ENCODE measurements at places on chromosomes 6 and 20.

- DNase-seq, result peak; percentile 23
Measured at GRCh38 chr20:39048000-39048696, 86.0 kb downstream of the DHX35 start.

- DNase-seq, result no peak
Measured at GRCh38 chr20:48102931-48103660, 317.8 kb upstream of the SULF2 start.

- no peak for DNase-seq
Measured at GRCh38 chr20:1383623-1384404, 9.0 kb downstream of the FKBP1A start.

DNA sequence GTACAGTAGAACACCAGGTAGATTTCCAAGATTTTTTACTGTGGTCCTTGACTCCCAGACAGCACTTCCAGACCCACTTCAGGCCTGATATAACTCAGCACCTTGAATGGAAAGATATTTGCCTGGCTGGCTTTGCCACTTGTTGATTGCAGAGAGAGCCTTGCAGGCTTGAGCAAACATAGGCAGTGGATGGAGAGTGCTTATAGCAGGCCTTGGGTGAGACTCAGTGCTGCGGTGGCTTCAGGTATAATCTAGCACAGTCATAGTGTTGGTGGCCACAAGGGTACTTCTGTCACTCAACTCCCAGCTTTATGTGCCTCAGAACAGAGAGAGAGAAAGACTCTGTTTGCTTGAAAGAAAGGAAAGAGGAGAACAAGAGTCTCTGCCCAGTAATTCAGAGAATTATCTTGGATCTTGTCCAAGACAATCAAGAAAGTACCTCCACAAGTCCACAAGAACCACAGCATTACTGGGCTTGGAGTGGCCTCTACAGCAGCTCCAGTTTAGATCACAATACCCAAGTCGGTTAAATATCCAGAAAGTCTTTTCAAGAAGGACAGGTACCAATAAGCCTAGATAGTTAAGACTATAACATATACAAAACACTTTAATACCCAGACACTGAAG lies 70.5 kb upstream of the FKBP1C start:
- DNase-seq, result no peak

- no peak for DNase-seq
Measured at GRCh38 chr6:156982168-156982567, 205.0 kb downstream of the ARID1B start.

GRCh38 chr20:46852313-46852712 lies 42.3 kb upstream of the EYA2 start:
- no peak for DNase-seq

DNA sequence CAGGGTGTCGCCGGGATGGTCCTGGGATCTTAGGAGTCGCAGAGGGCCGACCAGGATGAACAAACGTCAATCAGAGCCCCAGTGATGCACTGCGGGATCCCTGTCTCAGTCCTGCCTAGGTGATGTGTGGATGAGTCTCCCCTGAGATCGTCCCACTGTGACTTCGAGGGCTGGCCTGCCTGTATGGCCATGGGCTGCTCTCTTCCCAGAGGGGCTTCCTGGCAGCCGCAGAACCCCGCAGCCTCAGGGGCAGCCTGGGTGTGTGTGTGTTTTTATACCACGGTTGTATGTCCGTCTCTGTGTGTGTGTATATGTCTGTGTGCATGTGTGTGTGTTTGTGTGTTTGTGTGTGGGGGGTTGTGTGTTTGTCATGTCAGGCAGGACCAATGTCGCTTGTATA lies 111.6 kb downstream of the MYLK4 start:
- DNase-seq, result no peak

GRCh38 chr20:11468880-11469279 lies 448.8 kb upstream of the BTBD3 start:
- DNase-seq, result no peak

GRCh38 chr6:170289180-170289931 lies 1.5 kb downstream of the DLL1 start:
- no peak for DNase-seq

DNA sequence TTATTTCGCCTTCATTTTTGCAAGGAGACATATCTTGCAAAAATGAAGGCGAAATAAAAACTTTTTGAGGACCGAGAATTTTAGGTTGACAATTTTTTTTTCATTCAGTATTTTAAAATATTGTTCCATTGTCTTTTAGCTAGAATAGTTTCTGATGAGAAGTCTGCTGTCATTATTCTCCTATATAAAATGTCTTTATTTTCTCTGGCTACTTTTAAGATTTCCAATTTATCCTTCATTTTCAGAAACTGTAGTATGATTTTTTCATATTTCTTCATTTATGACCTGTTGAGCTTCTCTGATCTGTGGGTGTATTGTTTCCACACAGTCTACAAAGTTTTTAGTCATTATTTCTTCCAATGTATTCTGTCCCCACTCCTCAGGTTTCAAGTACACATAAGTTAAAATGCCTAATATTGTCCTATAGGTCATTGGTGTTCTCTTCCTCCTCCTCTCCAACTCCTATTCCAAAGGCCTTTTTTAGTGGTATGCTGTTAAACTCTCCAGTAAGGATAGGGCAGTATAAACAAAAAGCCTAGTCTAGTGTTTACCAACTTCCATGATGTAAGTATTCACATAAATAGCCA lies 15.7 kb downstream of the AHI1 start:
- no peak for DNase-seq

GRCh38 chr6:119871520-119871919 lies 522.0 kb upstream of the MAN1A1 start:
- no peak for DNase-seq

- no peak for DNase-seq
Measured at GRCh38 chr20:58039274-58040092, 189.0 kb downstream of the ANKRD60 start.

DNA sequence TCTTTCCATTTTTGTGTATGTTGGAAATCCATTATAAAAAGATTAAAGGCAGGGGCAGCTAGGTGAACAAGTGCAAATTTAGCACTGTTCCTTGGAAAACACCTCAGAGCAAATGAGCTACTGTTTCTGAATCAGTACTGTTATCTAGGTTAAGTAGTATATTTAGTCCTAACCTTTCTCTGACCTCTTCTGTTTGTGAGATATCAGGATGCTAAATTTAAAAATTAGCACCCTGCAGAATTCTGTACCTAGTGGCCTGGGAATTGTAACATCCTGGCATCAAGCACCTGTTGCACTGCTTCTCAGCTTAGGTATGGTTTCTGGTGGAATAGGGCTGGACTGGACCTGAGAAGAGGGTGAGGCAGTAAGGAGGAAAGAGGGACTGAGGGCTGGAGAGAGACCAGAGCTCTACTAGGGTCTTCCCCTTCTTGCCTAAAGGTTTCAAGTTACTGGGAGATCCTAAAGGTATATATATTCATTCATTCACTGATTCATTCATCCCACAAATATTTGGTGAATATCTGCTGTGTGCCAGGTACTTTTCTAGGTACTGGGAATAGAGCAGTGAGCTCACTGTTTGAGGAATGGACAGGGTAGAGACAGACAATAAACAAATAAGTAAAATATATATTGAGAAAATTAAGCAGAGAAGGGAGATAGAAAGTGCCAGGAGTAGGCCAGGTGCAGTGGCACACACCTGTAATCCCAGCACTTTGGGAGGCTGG lies 5.2 kb downstream of the ZNF76 start:
- DNase-seq, result no peak

DNA sequence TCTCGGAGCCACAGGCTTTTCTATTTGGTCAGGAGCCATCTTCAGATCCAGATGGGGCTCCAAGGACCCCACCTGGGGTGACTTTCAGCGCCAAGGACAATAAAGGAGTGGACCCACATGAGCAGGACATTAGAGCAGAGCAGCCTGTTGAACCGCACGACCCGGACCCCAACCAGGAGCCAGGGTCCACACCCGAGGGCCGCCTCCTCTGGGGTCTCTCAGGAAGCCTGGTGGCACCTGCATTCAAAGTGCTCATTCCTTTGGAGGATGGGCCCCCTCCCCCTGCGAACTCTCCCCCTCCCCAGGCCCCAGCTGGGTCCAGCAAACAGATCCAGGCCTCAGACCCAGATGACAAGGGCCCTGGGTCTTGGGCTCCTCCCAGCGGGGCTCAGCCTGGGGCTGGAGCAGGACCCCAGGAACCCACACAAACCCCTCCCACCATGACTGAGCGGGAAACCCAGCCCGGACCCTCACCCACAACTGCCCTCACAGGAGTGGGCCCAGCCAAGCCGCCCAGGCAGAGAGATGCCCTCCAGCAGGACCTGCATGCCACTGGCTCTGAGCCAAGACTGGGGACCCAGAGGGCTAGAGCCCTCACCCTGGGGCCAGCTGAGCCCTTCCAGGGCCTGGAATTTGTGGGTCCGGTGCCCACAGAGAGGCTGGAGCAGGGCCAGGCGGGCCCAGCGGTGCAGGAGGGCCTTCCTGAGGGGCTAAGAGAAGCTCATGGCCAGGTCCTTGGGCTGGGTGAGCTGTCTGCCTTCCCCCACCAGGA lies 23.9 kb downstream of the RAB44 start:
- no peak for DNase-seq

DNA sequence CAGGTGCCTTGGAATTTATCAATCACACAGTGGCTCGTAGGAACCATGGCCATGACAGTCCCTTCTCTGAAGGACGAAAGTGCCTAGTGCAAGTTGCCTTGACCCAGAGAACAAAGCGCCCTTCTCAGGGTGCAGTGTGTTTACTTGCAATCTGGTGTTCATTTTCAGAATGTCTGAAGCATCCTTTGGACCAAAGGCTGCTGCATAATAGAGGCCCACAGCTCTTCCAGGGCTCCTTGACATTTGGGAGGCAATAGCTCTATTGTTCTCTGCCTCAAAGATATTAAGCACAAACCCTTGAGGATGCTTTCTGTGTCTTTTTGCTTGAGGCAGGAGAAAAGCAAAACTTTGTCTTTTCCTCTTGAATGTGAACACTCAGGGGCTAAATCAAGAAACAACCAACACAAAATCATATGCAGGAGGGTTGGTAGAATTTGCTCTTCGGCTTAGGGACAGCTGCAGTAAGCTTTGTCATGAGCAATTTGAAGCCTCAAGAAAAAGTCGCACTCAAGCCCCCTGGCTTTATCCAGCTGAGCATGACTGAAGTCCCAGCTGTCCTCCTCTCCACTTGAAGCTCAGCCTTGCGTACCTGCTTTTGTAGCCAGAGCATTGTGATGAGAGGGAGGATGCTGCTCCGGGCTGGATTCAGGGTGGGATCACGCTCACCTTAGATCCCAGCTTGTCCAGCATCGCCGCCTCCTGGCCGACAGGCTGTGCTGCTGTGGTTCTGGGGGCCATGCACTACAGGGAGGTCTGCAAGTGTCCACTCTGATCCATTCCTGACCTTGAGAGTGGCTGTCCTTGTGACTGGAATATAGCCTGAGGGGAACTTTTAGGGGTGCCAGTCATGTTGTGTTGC lies 495.4 kb downstream of the CDH26 start:
- DNase-seq, result no peak

GRCh38 chr6:13715444-13715883 lies 3.8 kb upstream of the RANBP9 start:
- DNase-seq, result no peak

DNA sequence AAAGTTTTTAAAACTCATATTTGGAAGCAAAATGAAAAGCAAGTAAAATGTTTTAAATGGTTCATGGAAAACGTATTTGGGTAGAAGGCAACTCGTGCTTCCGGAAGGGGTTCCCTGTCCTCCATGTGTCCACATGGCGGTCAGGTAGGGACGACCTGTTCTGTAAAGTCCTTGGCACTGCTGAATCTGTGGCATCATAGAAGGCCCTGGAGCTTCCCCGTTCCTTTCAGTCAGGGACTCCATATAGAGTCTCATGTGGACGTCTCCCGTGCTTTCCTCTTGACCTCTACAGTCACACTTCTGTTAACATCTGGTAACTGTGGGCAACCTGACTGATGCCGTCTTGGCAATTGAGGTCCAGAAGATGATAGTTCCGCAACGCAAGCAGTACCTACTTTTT lies 11.4 kb downstream of the DYNLT1 start:
- DNase-seq, result no peak

DNA sequence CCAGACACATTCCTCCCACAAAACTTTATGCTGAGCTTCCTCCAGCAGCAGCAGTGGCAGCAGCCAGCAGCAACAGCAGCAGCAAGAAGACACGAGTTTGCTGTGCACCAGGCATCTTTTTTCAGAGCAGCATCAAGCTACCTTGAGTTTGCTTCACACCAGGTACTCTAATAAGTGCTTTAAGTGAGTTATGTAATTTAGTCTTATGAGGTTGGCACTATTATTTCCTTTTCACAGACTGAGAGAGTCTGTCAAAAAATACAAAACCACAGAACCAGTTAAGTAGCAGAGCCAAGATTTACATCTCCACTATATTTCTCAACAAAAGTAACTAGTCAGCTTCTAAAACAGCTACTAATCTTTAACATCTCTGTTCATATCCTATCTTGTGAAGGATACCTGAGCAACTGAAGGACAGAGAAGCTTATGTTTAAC lies 23.7 kb downstream of the RANBP9 start:
- DNase-seq, result no peak

GRCh38 chr6:50185006-50185405 lies 135.3 kb upstream of the DEFB112 start:
- DNase-seq, result no peak

DNA sequence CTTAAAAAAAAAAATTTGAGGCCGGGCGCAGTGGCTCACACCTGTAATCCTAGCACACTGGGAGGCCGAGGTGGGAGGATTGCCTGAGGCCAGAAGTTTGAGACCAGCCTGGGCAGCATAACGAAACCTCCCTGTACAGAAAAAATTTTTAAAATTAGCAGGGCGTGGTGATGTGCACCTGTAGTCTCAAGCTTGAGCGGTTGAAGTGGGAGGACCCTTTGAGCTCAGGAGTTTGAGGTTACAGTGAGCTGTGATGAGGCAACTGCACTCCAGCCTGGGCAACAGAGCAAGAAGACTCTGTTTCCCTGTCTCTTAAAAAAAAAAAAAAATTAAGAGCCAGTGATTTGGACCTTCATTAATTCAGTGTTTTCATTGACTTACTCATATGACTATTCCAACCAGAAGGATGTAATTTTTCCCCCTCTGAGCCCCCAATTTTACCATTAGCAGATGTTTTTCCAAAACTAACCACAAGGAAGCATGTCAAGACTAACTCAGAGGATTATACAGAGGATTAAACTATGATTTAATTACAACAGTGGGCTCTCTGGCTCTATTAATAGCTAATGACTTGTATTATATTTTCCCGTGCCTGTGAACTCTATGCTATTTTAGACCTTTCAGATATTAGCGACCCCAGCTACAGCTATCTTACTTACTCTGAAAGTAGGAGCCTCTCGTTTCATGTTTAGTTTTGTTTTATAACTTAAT lies 75.1 kb downstream of the ARID1B start:
- DNase-seq, result no peak

DNA sequence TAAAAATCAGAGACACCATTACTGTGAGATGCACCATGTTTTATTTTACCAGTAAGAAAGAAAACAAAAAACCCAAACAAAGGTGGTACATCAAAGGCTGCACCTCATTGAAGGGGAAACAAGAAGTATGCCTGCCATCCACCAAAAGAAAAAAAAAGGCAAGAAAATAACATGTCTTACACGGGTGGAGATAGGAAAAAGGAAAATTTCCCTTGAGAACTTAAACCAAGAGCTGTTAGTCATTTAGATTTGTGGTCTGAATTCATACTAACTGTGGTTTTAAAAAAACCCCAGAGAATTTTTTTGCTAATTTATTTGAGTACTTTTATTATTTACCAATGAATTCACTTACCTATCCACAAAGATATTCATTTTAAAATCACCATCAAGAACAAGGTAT lies 144.0 kb downstream of the LRRC1 start:
- DNase-seq, result no peak

- DNase-seq, result no peak
Measured at GRCh38 chr6:87724983-87725811, 23.2 kb upstream of the AKIRIN2 start.
